ENCODE measurements at places on chromosomes 1 and 21. TPM values are rescaled to one million over a fixed set of nuclear protein-coding genes. Genes with fewer than 3 reads are reported as not detected.

DNA sequence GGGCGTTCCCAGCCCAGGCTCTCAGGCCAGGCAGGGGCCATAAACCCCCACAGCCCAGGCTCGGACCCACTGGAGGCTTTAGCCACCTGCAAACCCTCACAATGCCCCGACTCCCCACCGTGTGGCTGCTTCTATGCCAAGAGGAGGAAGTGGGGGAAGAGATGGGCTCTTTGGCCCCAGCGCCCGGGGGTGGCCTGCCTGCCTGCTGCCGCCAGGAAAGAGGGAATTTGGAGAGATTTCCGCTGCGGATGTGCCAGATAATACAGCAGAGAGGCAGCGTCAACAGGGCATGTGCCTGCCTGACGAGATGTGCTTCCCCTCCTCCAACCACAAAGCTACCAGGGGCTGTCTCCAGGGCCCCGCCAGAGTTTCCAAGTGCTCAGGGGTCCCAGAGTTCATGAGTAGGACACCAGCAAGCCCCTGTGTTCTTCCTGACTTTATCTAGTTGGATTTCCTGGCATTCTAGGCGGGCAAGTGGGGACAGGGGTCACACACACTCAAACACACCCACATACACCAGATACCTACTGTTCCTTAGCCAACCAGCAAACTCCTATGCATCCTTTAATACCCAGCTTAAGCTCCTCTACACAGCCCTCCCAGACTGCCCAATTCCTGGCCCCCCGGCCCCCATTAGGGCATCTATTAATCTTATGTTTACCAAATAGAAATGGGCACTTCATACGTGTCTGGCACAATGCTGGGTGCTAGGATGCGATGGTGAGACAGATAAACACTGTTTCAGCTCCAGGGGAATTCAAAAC is 14.1 kb downstream of the EPHA2 start:
- DNase-seq: no peak

DNA sequence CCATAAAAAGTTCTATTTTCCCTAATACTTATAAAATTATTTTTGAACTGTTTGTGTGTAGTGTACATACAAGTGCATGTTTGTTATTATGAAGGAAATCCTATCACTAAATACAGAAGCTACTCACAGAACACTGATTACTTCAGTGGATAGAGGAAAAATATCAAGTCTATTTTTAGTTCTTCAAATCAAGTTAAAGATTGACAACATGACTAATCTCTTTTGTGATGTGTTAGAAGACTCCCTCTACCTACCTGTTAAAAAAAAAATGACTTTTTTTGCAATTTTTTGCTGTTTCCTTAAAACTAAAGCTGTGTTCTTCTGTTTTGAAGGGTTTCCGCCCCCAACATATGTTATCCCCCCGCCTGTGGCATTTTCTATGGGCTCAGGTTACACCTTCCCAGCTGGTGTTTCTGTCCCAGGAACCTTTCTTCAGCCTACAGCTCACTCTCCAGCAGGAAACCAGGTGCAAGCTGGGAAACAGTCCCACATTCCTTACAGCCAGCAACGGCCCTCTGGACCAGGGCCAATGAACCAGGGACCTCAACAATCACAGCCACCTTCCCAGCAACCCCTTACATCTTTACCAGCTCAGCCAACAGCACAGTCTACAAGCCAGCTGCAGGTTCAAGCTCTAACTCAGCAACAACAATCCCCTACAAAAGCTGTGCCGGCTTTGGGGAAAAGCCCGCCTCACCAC is 45.5 kb downstream of the NCF2 start:
- DNase-seq: peak; percentile 65

DNA sequence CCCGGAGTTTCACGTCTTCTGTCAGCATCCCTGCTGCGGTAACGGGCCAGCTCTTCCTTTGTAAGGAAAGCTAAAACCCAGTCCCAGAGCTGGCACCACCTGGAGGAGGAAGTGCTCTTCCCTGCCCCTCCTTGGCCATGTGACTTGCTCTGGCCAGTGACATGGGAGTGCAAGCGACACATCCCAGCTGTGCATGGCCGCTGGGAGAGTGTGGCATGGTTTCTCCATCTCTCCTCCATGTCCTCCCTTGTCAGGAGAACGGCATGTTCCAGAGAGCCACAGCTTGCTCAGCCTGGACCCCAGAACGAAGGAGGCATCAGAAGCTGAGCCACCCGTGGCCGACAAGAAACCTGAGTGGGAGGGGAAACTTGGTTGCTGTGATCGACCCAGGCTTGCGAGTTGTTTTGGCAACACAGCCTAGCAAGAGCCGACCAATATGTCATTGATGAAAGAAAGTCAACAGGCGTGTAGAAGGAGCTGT is 2.7 kb upstream of the PRXL2B start:
- DNase-seq: no peak

GRCh38 chr1:18879791-18880309 is 20.4 kb upstream of the TAS1R2 start:
- no peak for DNase-seq

DNA sequence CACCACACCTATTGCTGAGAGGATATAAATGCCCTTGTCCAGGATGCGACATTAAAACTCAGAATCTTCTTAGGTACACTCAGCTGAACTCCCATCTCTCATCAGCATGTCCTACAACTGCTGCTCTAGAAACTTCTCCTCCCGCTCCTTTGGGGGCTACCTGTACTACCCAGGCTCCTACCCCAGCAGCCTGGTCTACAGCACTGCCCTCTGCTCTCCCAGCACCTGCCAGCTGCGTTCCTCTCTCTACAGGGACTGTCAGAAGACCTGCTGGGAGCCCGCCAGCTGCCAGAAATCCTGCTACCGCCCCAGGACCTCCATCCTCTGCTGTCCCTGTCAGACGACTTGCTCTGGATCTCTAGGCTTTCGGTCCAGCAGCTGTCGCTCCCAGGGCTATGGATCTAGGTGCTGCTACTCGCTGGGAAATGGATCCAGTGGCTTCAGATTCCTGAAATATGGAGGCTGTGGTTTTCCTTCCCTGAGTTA is at the start of gene KRTAP13-4:
TSS of gene KRTAP13-4 (plus strand) at position 51 of the 486 bp plus-strand sequence. CDS start at position 107, 56 bp downstream.
- DNase-seq: no peak

DNA sequence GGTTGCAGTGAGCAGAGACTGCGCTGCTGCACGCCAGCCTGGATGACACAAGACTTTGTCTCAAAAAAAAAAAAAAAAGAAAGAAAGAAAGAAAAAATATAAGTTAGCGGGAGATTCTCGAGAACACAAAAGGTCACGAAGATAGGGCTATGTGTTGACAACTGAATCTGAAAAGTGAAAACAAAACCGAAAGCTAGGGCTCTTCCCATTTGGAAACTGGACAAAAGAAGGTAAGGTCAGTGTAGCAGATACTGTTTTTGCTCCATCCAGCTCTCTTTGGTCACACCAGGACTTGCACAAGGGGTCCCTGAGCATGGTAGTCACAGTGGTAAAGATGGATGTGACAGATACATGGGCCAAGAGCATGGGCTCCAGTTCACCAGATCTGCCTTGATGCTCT is 60.4 kb upstream of the MAP10 start:
- DNase-seq: no peak

GRCh38 chr1:31883357-31883942 is 54.7 kb downstream of the PTP4A2 start:
- no peak for DNase-seq

DNA sequence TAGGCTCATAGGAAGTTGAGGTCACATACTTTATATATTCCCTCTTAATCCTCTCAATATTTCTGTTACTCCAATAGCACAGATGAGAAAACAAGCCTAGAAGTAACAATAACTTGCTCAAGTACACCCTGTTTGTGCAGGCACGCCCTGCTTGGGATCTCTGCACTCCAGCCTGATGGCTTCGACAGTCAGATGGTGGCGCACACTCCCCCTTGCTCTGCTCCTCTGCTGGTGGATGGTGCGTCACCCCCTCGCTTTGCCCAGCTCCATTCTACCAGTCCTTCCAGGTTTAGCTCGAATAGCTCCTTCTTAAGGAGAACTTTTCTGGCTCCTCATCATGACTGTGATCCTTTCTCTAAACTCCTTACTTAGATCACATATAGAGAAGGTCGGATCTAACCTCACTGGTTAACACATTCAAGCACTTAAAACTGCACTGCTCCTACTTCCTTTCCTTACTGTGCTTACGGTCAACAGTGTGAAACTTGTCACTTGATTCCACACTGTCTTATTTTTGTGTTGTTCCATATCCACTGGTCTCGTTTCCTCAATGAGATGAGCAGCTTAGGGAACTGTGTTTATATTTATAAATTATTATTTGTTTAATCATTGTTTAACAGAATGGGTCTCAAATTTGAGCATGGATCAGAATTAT is 3.0 kb downstream of the TSPAN2 start:
- no peak for DNase-seq

DNA sequence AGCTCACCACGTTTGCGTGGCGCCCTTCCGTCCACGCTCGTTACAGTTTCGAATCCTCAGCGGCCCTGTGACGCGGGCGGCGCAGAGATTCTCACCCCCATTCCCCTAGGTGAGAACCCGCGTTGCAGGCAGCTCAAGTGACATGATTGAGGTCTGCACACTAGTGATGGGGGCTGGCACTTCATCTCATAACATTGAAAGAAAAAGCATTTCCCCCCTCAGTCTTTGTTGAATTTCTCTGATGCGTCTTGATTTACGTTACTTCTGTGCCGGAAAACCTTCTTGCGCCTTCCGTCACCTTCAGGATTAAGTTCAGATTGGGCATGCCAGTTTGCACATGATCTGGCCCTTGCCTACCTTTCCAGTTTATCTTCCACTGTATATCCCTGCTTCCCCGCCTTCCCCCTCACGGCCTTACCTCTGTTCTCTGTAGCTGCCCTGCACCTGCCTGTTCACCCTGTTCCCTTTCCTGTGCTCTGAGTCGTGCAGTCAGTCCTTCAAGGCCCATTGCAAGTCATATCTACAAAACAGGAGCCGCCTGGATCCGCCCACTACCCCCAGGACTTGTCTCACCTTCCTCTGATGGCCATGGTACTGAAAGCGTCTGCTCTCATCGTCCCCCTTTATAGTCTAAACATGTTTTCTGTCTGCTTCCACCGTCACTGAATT is 1.1 kb downstream of the CTPS1 start:
- DNase-seq: no peak

DNA sequence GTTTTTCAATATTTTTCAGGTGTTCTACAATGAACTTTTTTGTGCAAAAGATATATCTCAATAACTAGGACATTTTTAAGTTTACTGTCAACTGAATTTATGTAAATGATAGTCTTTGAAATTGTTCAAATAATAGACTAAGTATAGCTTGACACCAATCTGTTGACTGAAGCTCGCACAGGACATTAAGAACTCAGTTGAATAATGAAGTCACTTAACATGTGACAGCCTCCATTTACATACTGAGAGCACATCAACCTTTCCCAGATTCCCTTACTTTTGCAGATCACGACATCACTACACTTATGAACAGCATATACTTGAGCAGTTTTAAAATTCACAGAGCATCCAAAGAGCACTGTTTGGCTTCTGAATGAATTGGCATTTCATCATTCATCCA is 268.2 kb downstream of the LRRC7 start:
- no peak for DNase-seq

GRCh38 chr1:176944606-176945005 is 219.9 kb downstream of the ASTN1 start:
- DNase-seq: no peak

- no peak for DNase-seq
Observed at GRCh38 chr21:38460171-38460742, 38.0 kb downstream of the ERG start.

DNA sequence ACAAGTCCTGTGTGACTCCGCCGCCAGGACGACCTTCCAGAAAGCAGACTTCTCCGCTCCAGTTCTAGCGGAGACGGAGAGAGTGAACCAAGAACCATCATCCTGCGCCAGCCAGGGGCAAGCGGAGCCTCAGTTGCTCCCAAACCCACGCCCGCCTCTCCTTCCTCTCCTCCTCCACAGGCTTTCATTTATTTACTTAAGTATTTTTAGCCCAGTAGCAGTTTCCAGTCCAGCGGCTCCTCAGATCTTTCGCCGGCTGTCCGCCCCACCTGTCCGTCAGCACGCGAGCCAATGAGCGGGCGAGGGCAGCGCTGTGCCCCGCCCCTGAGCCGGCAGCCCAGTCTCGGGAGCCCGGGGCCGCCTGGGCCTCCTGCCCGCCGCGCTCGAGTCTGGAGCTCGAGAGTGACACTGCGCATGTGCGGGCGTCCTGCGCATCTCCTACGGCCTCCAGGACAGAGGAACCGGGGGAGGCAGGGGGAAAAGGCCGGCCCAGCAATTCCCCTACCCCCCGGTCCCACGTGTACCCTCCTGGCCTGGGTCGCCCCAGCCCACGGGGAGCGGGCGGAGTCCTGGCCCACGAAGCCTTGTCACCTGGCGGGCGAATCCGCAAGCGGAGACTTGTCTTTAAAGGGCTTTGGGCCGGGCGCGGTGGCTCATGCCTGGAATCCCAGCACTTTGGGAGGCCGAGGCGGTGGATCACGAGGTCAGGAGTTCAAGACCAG is at the start of gene FALEC:
TSS of gene FALEC (plus strand) at position 425 of the 722 bp plus-strand sequence.
- DNase-seq: peak; percentile 73

DNA sequence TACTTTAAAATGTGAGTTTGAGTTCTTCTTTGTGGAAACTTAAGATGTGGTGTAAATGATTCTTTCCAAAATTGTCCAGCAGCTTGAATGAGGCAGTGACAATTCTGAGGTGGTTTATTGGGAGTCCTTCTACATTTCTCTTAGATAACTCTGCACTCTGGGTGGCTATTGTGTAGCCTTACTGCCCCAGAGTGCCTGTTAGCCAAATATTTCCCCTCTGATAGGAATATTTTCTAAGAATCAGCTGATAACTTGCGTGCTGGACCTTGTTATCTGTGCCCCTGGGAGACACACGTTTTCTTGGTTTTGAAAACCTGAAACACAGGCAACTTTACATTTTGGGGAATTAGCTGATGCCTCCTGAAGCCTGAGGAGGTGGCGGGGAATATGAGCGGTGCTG is 91.6 kb downstream of the CD247 start:
- DNase-seq: no peak

DNA sequence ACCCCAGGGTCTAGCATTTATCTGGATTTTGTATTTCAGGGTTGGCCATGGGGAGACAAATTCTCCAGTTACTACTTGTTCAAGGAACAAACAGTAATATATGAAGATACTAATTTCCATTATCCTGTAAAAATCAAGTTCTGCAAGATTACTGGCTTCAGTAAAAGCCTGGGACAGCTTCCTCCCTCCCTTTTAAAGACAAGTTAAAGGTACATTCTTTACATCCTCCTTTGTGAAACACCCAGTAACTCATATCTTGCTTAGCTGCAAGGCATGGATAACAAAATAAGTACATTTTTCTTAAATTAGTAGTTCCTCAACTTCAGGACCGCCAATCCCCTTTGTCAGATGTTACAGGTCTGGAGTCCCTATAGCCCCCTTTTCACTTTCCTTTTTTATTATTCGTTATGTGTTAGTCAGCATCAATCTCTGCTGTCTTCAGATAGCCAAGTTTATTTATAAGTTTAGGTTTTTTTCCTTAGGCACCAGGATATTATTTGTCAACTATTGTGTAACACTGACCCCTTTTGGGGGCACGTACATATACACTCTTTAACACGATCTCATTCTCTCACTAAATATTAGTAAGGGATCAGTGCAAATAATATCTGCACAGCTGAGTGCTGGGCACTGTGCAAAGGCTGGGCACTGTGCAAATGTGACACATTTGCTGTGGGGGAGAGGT is 9.8 kb downstream of the ERRFI1 start:
- no peak for DNase-seq

The ZNF678 gene
- total RNA-seq: 7.6 TPM

The IL12RB2 gene
- total RNA-seq: 0.17 TPM

The KLF17 gene
- not detected for total RNA-seq

The LIX1L gene
- total RNA-seq: 23.2 TPM

The LCE3A gene
- not detected for total RNA-seq

The IFI44L gene
- total RNA-seq: 8.6 TPM

The FAM72A gene
- total RNA-seq: 2.7 TPM

The SH2D1B gene
- not detected for total RNA-seq

The THEM4 gene
- 15.4 TPM for total RNA-seq

The SETDB1 gene
- 25.5 TPM for total RNA-seq

The ZC3H12A gene
- 34.2 TPM for total RNA-seq

The BRINP2 gene
- 0.07 TPM for total RNA-seq
